Neural crest cell (in vitro differentiated cells): ENCODE measurements at places on chromosomes 11 and 22. TPM values are rescaled to one million over a fixed set of nuclear protein-coding genes. Genes with fewer than 3 reads are reported as not detected.

DNA sequence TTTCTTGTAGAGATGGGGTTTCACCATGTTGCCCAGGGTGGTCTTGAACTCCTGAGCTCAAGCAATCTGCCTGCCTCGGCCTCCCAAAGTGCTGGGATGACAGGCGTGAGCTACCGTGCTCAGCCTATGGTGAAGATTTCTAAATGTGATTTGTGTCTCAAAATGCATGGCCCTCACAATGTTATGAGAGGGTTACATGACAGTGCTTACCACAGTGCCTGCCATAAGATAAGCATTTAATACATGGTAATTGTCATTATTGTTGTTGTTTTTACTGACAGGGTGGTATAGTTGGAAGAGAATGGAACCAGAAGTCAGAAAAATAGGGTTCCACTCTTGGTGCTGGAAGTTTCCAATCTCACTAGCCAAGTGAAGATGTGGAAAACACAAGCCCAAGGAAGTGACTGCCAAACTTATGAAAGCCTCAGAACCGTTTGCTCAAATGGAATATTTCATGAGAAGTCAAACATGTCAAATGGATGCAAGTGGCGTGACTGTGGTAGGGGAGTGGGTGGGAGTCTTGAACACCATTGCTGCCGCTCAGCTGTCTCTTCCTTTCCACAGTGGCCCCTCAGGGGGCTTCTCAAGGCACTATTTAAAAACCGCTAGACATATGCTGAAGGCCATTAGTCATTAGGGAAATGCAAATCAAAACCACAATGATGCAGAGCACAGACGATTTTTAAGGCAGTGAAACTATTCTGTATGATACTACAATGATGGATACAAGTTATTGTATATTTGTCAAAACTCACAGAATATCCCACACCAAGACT lies 29.1 kb upstream of the LMO2 start:
- no peak overlapping the region for H3K4me3 ChIP-seq
- H3K27ac ChIP-seq = no peak overlapping the region
- no peaks in the 10 kb centered on the region for H3K4me1 ChIP-seq
- no peaks in the 10 kb centered on the region for H3K36me3 ChIP-seq

- H3K4me3 ChIP-seq = no peak overlapping the region
- peaks cover 7% of the 10 kb centered on the region for H3K27me3 ChIP-seq
- no peak for DNase-seq
- H3K4me1 ChIP-seq = peaks cover 5% of the 10 kb centered on the region
- no peaks in the 10 kb centered on the region for H3K36me3 ChIP-seq
- no peak overlapping the region for H3K27ac ChIP-seq
These were observed 2.5 kb downstream of the KCNJ11 start for GRCh38 chr11:17385926-17386325.

GRCh38 chr11:98069861-98070260 lies 950.9 kb upstream of the CNTN5 start:
- H3K4me3 ChIP-seq = no peak overlapping the region
- DNase-seq = no peak
- H3K4me1 ChIP-seq = no peaks in the 10 kb centered on the region
- no peaks in the 10 kb centered on the region for H3K27me3 ChIP-seq
- no peaks in the 10 kb centered on the region for H3K36me3 ChIP-seq

Gene GLYAT
- total RNA-seq = not detected in 2 replicates

Gene C11orf42
- not detected in 2 replicates for total RNA-seq

DNA sequence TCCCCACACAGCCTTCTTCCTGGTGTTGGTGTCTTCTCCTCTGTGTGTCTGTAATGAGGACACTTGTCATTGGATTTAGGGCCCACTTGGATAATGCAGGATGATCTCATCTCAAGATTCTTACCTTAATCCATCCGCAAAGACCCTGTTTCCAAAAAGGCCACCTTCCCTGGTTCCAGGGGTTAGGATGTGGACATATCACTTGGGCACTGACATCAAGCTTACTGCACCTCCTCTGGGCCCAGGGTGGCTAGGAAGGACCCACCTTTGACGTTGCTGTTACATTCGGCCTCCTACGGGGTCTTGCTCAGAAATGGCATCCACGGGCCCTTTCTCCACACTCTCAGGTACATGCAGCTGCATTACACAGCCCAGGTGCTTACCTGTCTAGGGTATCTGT lies 535.9 kb downstream of the BRD1 start:
- peaks cover 3% of the 10 kb centered on the region for H3K27me3 ChIP-seq
- H3K27ac ChIP-seq = no peak overlapping the region
- H3K4me1 ChIP-seq = no peaks in the 10 kb centered on the region
- H3K36me3 ChIP-seq = no peaks in the 10 kb centered on the region

DNA sequence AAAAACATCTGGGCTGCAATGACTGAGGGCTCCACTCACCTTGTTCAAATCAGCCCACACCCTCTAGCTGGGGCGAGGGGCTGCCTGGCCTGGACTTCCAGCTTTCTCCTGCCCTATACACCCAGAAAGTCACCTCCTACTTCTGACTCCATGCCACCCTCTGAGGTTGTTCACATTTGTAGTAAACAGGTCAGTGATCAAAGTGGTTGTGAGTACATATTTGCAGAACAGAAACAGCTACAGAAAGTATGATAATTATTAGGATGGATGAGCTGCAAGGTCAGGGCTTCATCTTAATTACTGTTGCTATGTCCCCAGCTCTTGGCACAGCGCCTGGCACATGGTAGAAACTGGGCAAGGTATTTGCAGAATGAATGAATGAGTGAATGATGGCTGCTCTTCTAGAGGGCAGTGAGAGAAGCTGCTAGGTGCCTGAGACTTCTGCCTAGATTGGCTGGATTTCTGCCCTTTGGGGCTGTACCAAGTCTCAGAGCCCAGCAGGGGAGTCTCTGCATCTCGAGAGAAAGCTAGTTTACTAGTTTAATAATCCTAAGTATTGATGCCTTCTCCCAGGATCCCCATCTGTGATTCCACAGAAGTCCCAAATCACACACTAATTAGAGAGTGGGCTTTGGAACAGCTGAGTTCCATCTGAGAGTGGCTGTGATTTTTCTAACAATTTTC lies 36.0 kb downstream of the SYT13 start:
- no peak overlapping the region for H3K4me3 ChIP-seq
- no peak for DNase-seq
- H3K4me1 ChIP-seq = peaks cover 2% of the 10 kb centered on the region
- H3K27me3 ChIP-seq = peaks cover 7% of the 10 kb centered on the region
- H3K27ac ChIP-seq = no peak overlapping the region
- no peaks in the 10 kb centered on the region for H3K36me3 ChIP-seq
